ENCODE measurements at places on chromosomes 7 and 10.
A peak's percentile ranks its signal among the peaks of the same experiment; 100 is the strongest.

- peak; percentile 17 for DNase-seq
These were observed 1.6 kb downstream of the GLUD1 start for GRCh38 chr10:87092861-87093631.

GRCh38 chr10:11532306-11532705 is 79.1 kb downstream of the USP6NL start:
- DNase-seq, result no peak

- DNase-seq, result peak; percentile 16
These were observed 167.7 kb upstream of the PPP1R3A start for GRCh38 chr7:114086537-114086913.

- no peak for DNase-seq
These were observed 227.5 kb downstream of the THSD7A start for GRCh38 chr7:11604505-11604904.

- DNase-seq, result no peak
These were observed 4.5 kb downstream of the VSTM4 start for GRCh38 chr10:49110684-49111319.

DNA sequence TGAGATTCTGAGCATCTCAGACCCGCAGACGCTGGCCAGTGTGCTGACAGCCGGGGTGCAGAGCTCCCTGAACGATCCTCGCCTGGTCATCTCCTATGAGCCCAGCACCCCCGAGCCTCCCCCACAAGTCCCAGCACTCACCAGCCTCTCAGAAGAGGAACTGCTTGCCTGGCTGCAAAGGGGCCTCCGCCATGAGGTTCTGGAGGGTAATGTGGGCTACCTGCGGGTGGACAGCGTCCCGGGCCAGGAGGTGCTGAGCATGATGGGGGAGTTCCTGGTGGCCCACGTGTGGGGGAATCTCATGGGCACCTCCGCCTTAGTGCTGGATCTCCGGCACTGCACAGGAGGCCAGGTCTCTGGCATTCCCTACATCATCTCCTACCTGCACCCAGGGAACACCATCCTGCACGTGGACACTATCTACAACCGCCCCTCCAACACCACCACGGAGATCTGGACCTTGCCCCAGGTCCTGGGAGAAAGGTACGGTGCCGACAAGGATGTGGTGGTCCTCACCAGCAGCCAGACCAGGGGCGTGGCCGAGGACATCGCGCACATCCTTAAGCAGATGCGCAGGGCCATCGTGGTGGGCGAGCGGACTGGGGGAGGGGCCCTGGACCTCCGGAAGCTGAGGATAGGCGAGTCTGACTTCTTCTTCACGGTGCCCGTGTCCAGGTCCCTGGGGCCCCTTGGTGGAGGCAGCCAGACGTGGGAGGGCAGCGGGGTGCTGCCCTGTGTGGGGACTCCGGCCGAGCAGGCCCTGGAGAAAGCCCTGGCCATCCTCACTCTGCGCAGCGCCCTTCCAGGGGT is 703 bp downstream of the RBP3 start:
- DNase-seq, result no peak

- no peak for DNase-seq
These were observed 5.7 kb downstream of the PLCE1 start for GRCh38 chr10:93999401-93999851.

- no peak for DNase-seq
These were observed 35.6 kb upstream of the HMX3 start for GRCh38 chr10:123100030-123100762.

- no peak for DNase-seq
These were observed 114.7 kb downstream of the CHN2 start for GRCh38 chr7:29309041-29309854.

DNA sequence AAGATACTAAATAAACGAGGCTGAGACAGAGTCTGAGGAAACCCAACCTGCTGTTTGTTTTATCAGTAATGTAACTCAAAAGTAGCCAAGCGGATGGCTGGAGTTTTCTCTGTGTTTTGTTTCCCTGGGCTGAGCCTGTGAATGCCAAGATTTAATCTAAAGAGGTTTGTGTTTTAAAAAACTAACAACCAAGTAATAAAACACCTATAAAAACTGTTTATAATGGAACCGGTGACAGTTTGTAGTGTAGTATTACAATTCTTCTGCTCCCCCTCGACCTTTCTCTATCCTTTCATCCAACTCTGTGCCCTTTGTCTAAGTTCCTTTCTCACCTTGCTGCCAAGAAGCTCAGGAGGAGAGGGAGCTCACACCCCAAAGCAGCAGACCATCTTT is 2.6 kb upstream of the KAT6B start:
- DNase-seq, result no peak

DNA sequence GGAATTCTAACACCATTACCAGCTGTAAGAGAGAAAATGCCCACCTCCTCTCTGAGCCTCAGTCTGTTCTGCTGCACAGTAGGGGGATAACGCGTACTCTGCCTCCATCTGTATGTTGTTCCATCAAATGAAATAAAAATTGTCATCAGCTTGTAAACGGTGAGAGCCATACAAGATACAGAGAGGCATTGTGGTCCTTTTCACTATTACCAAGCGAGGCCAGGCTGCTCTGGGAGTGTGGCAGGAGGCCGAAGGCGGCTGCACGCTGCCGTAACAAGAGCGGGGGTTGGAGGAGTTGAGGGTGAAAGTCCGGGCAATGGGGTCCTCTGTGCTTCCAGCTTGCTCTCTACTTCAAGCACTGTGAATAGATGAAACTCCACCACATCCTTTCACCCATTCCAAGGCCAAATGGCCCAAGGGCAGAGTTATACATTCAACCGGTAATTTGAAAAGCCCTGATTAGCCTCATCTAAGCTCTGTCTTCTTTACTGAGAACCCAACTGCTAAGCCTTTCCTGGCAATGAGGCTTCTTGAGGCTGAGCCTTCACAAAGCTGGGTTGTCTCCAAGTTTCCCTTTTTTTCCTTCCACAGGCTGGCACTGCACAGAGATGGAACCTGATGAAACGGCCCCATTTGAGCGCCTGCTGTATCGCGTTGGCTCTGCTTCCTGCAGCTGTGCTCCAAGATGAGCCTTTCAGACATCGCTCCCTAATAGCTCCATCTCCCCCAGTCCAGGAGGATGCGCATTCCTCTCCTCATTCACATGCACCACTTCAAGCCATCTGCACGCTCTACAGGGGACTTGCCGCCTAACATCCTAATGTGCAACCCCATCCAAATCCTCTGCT is 47.2 kb downstream of the PYROXD2 start:
- DNase-seq, result no peak

DNA sequence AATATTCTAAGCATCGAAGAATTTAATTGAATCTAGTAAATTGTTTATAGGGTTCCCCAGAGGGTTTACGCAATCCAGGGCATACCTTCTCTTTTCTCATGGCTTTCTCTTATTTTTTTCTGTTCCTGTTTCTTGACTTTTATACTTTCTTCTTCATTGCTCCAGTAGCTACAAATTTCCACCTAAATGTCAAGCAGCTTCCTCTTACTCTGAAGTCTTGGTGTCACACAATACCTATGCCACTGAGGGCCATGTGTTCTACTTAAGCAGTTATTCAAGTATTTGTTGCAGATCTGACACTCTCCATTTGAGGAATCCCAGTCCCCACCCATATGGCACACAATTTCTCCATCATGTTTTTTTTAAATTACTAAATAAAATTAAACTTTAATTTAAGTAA is 343.1 kb upstream of the MBL2 start:
- DNase-seq, result no peak

DNA sequence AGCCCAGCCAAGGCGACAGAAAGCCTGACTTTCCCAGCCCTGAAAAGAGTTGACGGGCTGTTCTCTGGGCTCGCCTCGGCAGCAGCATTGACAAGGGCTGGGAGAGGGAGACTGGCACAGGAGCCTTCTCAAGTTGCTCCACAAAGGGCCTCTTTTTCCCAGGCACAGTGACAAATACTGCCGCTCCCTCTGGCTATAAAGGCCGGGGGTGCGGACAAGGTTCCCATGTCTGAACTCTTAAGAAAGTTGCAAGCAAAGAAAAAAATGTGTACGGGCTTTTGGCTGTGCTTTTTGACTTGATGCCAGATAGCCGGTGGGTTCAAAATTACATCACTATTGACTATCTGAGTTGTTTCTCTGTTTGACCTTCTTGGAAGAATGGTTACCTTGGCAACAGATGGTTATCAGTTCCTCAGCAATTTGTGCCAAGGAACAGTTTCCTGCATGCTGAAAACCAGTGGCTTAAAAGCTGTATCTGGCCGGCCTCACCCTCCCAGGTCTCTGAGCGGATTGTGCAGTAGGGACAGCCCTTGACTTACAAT is 115.9 kb upstream of the EEPD1 start:
- DNase-seq, result no peak

- no peak for DNase-seq
These were observed 6.9 kb upstream of the GSTO2 start for GRCh38 chr10:104262055-104262454.
